Natural killer cell treated with Interleukin-12 subunit alpha and Interleukin-12 subunit beta and Interleukin-15 and Interleukin-18, amount 100 ng/mL, for 72 hours (primary cell): ENCODE measurements at places on chromosomes 12 and 14.

DNA sequence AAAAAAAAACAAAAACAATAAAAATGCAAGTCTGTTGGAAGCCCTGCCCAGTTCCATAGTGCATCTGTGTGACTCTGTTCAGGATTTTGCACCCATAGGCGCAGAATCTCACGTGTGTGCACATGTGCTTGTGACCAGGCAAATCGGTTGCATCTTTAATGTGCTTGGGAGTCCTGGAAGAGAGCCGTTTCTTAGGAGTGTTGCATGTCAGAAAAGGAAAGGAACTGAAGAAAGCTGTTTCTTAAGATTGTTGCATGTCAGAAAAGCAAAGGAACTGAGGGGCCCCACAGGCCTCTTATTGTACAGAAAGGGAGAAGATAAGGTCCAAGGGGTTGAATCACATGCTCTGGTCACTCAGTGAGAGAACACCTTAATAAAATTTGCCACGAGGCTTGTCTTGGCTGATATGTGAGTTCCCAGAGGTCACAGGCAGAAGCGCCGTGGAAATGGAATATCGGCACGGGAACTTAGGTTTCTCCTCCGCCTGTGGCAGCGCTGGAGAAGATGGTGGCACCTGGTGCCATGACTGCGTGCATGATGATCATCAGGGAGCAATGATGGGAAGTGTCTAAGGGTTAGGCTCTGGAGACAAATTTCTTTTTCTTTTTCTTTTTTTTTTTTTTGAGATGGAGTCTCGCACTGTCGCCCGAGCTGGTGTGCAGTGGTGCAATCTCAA is 90.0 kb downstream of the LRRC74A start:
- no peaks in the 10 kb centered on the region for H3K27me3 ChIP-seq
- peaks cover 21% of the 10 kb centered on the region for H3K4me1 ChIP-seq
- no peak for DNase-seq
- no peaks in the 10 kb centered on the region for H3K36me3 ChIP-seq

DNA sequence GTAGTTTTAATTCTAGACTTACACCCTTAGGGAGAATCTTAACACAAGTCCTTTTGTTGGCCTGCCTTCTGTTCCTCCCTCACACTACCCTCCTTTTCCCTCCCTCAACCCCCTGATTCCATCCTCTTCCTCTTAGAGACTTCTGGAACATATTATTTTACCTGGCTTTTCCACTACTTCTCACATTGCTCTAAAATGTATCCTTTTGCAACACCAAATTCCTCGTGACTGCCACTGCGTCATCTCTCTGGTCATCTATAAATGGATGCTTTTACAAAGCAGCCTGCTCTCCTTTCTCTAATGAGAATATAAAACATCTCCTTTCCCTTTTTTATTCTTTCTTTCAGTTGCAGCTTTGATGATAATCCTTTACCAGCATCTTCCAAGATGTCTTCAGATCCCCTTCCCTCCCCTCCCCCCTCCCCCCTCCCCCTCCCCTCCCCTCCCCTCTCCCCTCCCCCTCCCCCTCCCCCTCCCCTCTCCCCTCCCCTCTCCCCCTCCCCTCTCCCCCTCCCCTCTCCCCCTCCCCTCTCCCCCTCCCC is 93.6 kb downstream of the DIP2B start:
- H3K27me3 ChIP-seq, result no peaks in the 10 kb centered on the region
- peak overlapping the region; percentile 54 for H3K27ac ChIP-seq
- DNase-seq, result no peak
- peak overlapping the region; percentile 20 for H3K4me3 ChIP-seq
- peaks cover 29% of the 10 kb centered on the region for H3K4me1 ChIP-seq

- no peak overlapping the region for H3K27ac ChIP-seq
- H3K4me1 ChIP-seq, result no peaks in the 10 kb centered on the region
- DNase-seq, result no peak
These were observed 13.8 kb downstream of the KIF26A start for GRCh38 chr14:104152246-104152575.

GRCh38 chr14:61602003-61602732 is 93.1 kb upstream of the HIF1A start:
- peak overlapping the region; percentile 38 for H3K27ac ChIP-seq
- H3K27me3 ChIP-seq, result no peaks in the 10 kb centered on the region
- peaks cover 13% of the 10 kb centered on the region for H3K36me3 ChIP-seq
- no peak for DNase-seq

- H3K27ac ChIP-seq, result no peak overlapping the region
- H3K36me3 ChIP-seq, result no peaks in the 10 kb centered on the region
- H3K4me3 ChIP-seq, result no peak overlapping the region
- H3K4me1 ChIP-seq, result peaks cover 4% of the 10 kb centered on the region
- DNase-seq, result peak; percentile 57
- peaks cover 12% of the 10 kb centered on the region for H3K27me3 ChIP-seq
These were observed 7.8 kb downstream of the AMN start for GRCh38 chr14:102930138-102930752.

DNA sequence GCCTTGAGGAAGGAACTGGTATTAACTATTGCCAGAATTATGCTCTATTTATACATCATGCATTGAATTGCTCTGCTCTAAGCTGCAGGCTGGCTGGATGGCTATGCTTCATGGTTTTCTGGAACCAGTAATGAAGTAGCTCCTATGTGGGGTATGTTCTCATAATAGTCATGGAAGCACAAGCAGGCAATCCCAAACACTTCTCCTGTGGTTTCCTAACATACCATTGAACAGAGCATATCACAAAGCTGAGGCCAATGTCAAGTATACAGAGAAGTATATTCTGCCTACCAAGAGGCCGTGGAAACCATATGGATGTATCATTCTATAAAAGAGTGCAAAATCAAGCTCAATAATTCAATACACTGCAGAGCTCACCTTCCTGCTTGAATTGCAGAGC is 1752.4 kb upstream of the FLRT2 start:
- H3K36me3 ChIP-seq, result no peaks in the 10 kb centered on the region
- no peak overlapping the region for H3K4me3 ChIP-seq
- no peaks in the 10 kb centered on the region for H3K4me1 ChIP-seq

- H3K36me3 ChIP-seq, result no peaks in the 10 kb centered on the region
- DNase-seq, result no peak
- peak overlapping the region; percentile 5 for H3K4me3 ChIP-seq
- no peak overlapping the region for H3K27ac ChIP-seq
These were observed 2.5 kb downstream of the AJUBA start for GRCh38 chr14:22979748-22980392.

- DNase-seq, result no peak
- H3K27me3 ChIP-seq, result no peaks in the 10 kb centered on the region
- H3K4me1 ChIP-seq, result peaks cover 3% of the 10 kb centered on the region
- no peak overlapping the region for H3K27ac ChIP-seq
- H3K4me3 ChIP-seq, result no peak overlapping the region
These were observed 41.6 kb downstream of the DUSP16 start for GRCh38 chr12:12521044-12521485.

DNA sequence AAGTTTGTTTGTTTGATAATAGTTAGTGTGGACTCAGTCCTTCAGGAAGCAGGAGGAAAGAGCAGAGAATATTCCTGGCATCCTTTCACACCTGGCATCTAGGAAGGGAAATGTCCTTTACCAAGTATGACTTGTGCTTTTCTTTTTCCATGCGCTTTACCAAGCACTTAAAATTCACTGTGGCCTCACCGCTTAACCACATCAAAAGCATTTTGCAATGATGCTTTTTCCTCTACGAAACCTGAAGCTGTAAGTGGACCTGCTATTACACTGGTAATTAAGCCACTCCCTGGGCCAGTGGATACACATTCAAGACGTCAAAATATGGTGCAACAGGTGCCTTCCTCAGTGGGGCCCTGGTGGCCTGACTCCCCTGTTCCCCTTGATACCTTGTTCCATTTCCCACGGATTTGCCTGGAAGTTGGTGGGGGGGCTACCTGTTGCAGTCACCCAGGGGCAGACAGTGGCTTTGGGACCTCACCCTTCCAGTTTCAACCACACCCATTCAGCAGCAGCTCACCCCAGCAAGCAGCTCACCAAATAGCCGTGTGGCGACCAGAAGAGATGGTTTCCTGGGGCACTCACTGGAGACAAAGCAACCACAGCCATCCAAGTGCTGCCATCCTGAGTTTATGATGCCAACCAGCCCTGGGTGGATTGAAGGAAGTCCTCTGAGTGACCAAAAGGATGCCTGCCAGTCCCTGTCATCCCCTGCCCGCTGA is 14.2 kb upstream of the FZD10 start:
- H3K27me3 ChIP-seq, result no peaks in the 10 kb centered on the region
- no peaks in the 10 kb centered on the region for H3K4me1 ChIP-seq
- no peak overlapping the region for H3K4me3 ChIP-seq

- H3K4me3 ChIP-seq, result peak overlapping the region; percentile 61
- no peaks in the 10 kb centered on the region for H3K27me3 ChIP-seq
- H3K36me3 ChIP-seq, result peaks cover 17% of the 10 kb centered on the region
- H3K4me1 ChIP-seq, result peaks cover 39% of the 10 kb centered on the region
- H3K27ac ChIP-seq, result peak overlapping the region; percentile 89
These were observed 18.8 kb upstream of the RAP1B start for GRCh38 chr12:68591734-68592418.

- H3K4me1 ChIP-seq, result peaks cover 3% of the 10 kb centered on the region
- H3K27ac ChIP-seq, result no peak overlapping the region
- no peak overlapping the region for H3K4me3 ChIP-seq
These were observed 125.7 kb downstream of the SCARB1 start for GRCh38 chr12:124737772-124738635.

- H3K4me3 ChIP-seq, result no peak overlapping the region
- peaks cover 13% of the 10 kb centered on the region for H3K36me3 ChIP-seq
- no peaks in the 10 kb centered on the region for H3K4me1 ChIP-seq
- H3K27me3 ChIP-seq, result no peaks in the 10 kb centered on the region
These were observed 299.7 kb upstream of the RGS6 start for GRCh38 chr14:71632440-71632946.

DNA sequence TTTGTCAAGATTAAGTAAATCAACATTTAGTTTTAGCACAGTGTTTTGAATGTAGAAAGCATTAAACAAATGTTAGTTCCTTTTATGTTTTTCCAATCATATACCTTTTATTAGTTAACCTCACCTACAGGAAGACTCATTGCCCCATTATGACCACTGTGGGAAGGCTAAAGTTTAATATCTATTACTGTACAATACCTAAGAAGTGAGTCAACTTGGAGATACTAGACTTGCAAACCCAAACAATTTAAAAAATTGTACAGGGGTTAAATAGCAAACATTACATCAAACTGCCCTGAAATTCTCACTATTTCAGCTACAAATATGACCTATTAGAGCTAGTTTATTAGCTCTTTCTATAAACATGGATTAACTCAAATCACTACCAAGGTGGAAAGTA is 8.6 kb upstream of the G2E3 start:
- H3K27ac ChIP-seq, result no peak overlapping the region
- peaks cover 5% of the 10 kb centered on the region for H3K36me3 ChIP-seq
- no peaks in the 10 kb centered on the region for H3K4me1 ChIP-seq

- H3K4me1 ChIP-seq, result no peaks in the 10 kb centered on the region
- H3K4me3 ChIP-seq, result no peak overlapping the region
- H3K27me3 ChIP-seq, result peaks cover 16% of the 10 kb centered on the region
- H3K27ac ChIP-seq, result no peak overlapping the region
These were observed 80.0 kb downstream of the NTF3 start for GRCh38 chr12:5511644-5512600.

GRCh38 chr14:60304509-60304908 is 55.5 kb downstream of the PPM1A start:
- no peak for DNase-seq
- H3K27ac ChIP-seq, result no peak overlapping the region
- H3K4me3 ChIP-seq, result no peak overlapping the region
- H3K36me3 ChIP-seq, result no peaks in the 10 kb centered on the region

DNA sequence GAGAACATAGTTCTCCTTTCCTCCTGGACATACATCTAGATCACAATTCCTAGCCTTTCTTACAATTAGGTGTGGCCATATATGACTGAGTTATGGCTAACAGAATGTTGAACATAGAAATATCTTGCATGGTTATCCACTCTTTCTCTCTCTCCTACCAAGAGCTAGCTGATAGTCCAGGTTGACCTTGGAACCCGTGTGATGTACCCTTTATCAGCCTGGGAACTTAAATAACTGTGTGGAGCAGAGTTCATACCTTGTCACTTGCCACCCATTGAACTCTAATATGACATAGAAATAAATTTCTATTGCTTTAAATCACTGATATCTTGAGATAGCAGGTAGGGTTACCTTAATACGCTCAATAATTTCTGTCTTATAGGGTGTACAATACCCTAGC is 115.9 kb downstream of the TPH2 start:
- DNase-seq, result no peak
- no peaks in the 10 kb centered on the region for H3K4me1 ChIP-seq
- H3K27me3 ChIP-seq, result peaks cover 2% of the 10 kb centered on the region
- H3K36me3 ChIP-seq, result no peaks in the 10 kb centered on the region
- H3K4me3 ChIP-seq, result no peak overlapping the region
- H3K27ac ChIP-seq, result no peak overlapping the region

DNA sequence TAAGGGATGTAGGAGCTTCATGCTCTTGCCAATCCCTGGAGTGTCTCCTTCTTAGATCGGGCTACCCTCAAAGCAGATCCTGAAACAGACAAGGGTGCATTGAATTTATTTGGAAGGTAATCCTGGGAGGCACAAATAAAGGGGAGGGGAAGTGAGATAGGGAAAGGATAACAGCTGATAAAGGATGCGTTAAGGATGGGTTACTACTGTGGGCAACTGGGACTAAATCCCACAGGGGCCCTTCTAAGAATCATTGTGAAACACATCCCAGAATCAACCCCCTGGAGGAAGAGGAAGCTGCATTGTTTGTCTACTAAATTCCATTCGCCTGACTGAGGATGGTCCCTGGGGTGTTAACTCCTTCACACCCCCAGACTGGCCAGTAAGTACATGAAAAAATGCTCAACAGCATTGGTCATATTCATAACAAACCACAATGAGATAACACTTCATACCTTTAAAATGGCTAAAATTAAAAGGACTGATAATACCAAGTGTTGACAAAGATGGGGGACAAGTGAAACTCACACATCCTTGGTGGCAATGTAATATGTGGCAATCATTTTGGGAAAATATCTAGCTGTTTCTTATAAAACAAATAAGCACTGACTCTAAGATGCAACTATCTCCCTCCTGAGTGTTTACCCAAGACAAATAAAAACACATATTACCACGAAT is 37.0 kb upstream of the CMKLR1 start:
- DNase-seq, result no peak
- peaks cover 37% of the 10 kb centered on the region for H3K36me3 ChIP-seq
- H3K27ac ChIP-seq, result no peak overlapping the region
- no peaks in the 10 kb centered on the region for H3K4me1 ChIP-seq
- no peaks in the 10 kb centered on the region for H3K27me3 ChIP-seq

GRCh38 chr12:122031342-122032216 is 9.9 kb downstream of the BCL7A start:
- H3K4me3 ChIP-seq, result no peak overlapping the region
- no peak overlapping the region for H3K27ac ChIP-seq
- H3K4me1 ChIP-seq, result peaks cover 17% of the 10 kb centered on the region
- no peak for DNase-seq
- peaks cover 31% of the 10 kb centered on the region for H3K27me3 ChIP-seq
- H3K36me3 ChIP-seq, result no peaks in the 10 kb centered on the region

DNA sequence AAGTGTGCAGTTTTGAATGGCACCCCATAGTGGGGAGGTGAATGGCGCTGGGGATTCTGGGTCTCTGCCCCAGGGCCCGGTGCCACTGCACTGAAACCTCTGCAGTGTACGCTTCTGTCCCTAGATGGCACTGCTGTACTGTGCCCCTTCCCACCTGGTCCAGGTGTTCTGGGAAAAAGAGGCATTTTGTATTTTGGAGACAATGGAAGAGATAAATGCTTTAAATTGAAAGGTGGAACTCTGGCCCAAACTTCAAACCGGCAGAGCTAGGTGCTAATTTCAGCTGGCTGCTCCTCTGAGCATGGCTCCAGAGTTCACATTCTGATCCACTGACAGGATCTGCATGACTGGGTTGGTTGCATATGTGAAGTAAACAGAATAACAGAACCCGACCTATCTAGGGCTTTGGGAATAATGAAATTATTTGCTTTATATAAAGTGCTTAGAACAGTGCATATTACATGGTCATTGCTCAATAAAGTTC is 52.2 kb downstream of the KRT80 start:
- no peak for DNase-seq
- H3K27me3 ChIP-seq, result peaks cover 10% of the 10 kb centered on the region
- no peaks in the 10 kb centered on the region for H3K36me3 ChIP-seq
- no peaks in the 10 kb centered on the region for H3K4me1 ChIP-seq
- H3K27ac ChIP-seq, result no peak overlapping the region
